Activated CD4-positive, alpha-beta T cell treated with anti-CD3 and anti-CD28 coated beads, Interleukin-2, amount 50 U/mL, for 16 hours (primary cell): ENCODE measurements at places on chromosomes 12 and 14.

- DNase-seq: no peak
Measured at GRCh38 chr14:61631045-61631687, 64.1 kb upstream of the HIF1A start.

GRCh38 chr14:96037891-96038557 is 1.1 kb upstream of the C14orf132 start:
- DNase-seq: no peak

GRCh38 chr14:23861666-23862065 is 91.9 kb upstream of the DHRS4 start:
- no peak for DNase-seq

- no peak for DNase-seq
Measured at GRCh38 chr12:92961949-92962348, 32.9 kb upstream of the EEA1 start.

DNA sequence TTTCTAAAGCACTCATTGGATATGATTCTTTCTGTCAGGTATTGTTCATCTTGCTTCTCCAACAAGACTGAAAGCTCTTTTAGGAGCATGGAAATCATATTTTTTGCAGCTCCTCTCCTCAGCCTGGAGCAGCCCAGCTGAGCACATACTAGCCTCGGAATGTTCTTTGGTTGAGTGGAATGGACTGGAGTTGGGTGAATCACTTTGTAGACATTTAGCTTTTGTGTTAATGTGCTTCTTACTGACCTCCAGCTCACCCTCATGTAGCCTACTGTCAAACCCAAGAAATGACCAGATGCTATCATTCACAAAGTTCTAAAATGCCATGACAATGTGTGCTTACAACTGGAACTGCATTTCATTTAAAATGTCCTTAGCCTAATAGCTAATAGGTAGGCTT is 161.1 kb downstream of the NUAK1 start:
- no peak for DNase-seq

DNA sequence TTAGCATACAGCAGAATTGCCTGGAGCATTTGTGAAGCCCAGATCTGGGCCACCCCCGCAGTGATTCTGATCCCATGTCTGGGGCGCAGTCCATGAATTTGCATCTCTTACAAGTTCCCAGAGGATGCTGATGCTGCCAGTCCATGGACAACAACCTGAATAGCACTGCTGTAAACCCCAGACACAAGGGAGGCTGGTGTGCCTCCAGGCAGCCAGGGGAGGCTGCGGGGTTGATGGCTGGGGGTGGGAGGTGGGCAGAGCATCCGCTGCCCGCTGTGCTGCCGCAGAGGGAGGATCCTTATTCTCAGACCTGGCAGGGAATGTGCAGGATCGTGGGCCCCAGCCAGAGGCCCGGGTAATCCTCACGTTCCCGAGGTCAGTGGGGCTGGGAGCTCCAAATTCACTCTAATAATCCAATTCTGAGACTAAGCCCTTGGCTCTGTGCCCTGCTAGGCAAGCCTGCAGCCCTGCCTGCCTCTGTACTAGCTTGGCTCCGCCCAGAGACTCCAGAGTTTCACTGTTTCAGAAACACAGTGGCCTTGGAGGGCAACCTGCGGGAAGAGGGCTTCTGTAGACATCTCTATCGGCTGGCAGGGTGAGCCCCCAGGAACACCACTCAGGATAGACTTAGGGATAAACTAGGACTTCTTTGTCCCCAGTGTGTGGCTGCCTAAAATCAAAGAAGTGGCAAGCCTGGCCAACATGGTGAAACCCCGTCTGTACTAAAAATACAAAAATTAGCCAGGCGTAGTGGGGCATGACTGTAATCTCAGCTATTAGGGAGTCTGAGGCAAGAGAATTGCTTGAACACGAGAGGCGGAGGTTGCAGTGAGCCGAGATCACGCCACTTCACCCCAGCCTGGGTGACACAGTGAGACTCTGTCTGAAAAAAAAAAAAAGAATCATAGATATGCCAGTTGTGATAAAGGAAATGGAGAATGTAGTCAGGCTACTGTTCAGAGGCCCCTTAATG is 17.8 kb upstream of the MLEC start:
- no peak for DNase-seq

- DNase-seq: no peak
Measured at GRCh38 chr12:71162832-71163763, 5.3 kb upstream of the TSPAN8 start.

- no peak for DNase-seq
Measured at GRCh38 chr12:82663893-82664292, 22.8 kb upstream of the TMTC2 start.

- no peak for DNase-seq
Measured at GRCh38 chr12:51953864-51954263, 2.4 kb downstream of the ACVR1B start.

GRCh38 chr14:105537580-105538474 is 11.4 kb downstream of the TMEM121 start:
- peak; percentile 63 for DNase-seq

- DNase-seq: no peak
Measured at GRCh38 chr12:65900912-65901672, 76.8 kb downstream of the HMGA2 start.

DNA sequence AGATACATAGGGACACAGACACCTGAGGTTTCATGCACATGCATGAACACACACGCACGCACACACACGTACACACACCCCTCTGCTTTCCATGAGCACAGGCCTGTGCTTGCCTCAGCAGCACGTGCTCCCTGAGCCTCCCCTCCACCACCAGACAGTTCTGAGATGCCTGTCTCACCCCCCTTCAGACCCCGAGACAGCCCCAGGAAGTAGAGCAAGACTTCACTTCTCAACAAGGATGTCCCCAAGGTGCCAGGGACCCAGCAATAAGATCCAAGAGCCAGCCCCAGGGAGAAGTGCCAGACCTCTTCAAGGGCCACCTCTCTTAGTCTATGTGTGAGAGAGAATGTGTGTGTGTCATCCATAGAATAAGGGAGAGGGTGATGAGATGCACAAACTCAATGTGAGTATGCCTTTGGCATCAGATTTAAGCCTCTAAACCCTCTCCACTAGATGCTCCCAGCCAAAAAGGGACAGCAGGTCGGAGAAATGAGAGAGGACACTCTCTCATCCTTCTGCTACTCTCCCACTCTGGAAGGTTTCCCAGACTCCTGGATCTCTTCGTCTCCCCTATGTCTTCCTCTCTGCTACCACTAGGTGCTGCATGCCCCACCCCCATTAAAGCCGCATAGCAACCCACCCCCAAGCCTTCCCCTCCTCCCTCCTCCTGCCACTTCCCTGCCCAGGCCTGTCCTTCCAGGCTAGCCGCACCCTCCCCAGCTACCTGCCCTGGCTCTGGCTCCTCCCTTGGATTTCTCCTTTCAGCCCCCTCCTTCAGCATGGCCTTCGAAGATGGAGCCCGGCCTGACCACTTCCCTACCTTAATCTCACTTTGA is 7.7 kb downstream of the RARG start:
- no peak for DNase-seq

GRCh38 chr14:105092171-105093037 is 27.2 kb upstream of the GPR132 start:
- no peak for DNase-seq

DNA sequence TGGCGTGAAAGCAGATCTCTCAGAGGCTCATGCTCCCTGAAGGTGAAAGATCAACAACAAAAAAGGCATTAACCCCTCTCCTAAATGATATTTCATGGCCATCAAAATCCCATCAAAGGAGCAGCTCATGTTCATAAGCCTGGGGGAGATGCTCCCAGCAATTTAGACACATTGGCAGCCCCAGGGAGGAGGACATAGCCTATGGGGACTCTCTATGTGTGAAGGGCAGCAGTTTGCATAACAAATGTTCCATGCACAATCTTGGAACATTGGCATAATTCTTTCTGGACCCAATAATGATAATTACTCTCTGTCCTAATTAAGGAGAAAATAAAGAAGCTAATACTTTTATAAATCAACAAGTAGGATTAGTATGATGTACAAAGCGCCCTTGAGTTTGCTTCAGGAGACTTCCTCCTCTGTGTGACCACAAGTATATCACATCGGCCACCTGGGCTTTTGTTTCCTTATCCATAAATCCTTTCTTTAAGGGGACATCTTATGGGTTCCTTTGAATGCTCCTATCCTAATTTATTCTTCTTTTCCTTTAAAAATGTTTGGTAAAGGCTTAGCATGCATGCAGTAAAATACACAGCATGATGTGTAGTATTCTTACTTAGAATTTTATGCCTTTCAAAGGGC is 161.9 kb upstream of the PLEKHG7 start:
- no peak for DNase-seq

- DNase-seq: no peak
Measured at GRCh38 chr12:46573347-46573658, 200.7 kb upstream of the SLC38A2 start.

- DNase-seq: peak; percentile 25
Measured at GRCh38 chr14:64388533-64389285, 556 bp downstream of the MTHFD1 start.

- no peak for DNase-seq
Measured at GRCh38 chr14:82913396-82913795, 1379.7 kb upstream of the SEL1L start.

DNA sequence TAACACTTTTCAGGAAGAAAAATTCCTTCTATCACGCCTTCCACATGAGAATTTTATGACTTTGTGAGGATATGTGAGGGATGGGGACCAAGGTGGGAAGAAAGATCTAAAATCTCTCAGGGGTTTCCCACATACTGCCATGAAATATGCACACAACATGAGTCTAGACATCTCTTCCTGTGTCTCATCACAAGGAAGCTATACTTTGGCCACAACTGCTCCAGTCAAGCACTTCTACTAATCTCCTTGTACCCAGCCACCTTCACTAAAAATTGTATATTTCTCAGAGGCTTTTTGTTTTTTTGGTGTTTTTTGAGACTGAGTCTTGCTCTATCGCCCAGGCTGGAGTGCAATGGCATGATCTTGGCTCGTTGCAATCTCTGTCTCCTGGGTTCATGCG is 3.2 kb downstream of the OSBPL8 start:
- DNase-seq: no peak

- DNase-seq: no peak
Measured at GRCh38 chr12:131775392-131776236, 52.6 kb upstream of the MMP17 start.

GRCh38 chr12:10169104-10169503 is 2.8 kb downstream of the OLR1 start:
- no peak for DNase-seq

GRCh38 chr12:32789916-32790315 is 34.2 kb upstream of the YARS2 start:
- DNase-seq: no peak

DNA sequence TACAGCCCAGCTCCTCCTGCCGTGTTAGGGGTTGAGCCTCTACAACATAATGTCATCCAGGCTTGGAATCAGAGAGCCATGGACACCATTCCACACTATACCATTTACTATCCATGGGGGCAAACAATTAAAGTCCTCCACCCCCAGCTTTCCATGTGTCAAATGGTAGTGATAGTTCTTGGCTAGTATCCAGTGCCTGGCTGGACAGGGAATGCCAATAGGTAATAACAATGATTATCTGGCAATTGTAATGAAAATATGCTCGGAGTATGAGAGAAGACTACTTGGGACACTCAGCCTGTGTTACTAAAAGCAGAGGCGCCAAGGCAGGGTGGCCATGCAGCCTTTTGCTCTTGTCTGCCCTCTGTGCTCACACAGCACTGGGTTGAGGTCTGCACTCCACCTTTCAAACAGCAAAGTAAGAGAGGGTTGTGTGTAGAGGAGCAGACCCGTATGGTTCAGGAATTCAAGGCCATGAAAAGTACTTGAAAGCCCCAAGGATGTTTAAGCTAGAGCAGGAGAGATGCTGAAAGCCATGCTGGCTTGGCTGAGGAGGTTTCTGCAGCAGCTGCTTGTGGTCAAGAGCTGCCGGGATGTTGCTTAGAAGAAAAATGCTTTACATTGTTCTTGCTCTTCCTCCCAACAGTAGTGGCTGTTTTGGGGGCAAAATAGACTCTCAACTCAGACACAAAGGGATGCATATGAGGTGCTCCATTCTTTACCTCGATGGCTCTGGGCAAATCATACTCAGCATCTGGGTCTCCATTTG is 10.6 kb downstream of the SERPINA3 start:
- DNase-seq: no peak

- no peak for DNase-seq
Measured at GRCh38 chr14:92959761-92960680, 37.1 kb downstream of the CHGA start.

GRCh38 chr12:2858334-2858733 is 1.5 kb upstream of the TEX52 start:
- DNase-seq: no peak

- DNase-seq: peak; percentile 85
Measured at GRCh38 chr14:97978341-97978740, 1181.2 kb downstream of the VRK1 start.

- no peak for DNase-seq
Measured at GRCh38 chr12:95118788-95119179, 45.4 kb upstream of the NR2C1 start.

DNA sequence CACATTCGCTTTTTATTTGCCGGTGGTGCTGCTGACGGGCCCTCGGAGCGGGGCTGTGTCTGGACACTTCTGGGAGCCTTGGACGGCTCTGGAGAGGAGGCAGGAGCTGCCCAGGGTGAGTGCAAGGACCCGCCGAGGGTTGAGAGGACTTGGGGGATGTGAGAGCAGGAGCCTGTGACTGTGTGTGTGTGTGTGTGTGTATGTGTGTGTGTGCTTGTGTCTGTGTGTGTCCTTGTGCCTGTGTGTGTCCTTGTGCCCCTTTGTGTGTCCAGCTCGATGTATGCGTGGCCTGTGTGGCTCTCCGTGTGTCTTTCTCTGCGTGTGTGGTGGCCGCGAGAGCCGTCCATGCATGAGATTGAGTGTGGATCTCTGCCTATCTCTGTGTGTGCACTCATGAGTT is 179.6 kb upstream of the MYL2 start:
- DNase-seq: no peak

DNA sequence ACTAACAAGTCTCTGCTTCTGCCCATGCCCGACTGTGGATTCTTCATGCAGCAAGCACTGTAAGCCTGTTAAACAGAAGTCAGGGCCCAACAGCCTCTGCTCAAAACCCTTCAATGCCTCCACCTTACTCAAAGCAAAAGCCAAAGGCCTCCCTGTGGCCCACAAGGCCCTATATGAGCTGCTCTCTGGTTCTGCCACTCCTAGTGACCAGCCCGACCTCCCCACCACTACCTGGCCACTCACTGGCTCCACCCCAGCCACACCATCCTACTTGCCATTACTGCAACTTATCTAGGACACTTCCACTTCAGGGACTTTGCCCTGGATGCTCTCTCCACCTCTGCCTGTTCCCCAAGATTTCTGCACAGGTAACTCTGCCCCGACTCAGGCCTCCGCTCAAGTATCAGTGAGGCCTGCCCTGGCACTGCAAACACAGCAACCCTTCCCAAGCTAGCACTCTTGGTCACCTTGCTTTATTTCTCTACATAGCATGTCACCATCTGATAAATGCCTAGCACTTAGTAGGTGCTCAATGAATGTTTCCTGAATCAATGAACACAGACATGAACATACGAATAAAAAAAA is 88.9 kb downstream of the ITPR2 start:
- no peak for DNase-seq

DNA sequence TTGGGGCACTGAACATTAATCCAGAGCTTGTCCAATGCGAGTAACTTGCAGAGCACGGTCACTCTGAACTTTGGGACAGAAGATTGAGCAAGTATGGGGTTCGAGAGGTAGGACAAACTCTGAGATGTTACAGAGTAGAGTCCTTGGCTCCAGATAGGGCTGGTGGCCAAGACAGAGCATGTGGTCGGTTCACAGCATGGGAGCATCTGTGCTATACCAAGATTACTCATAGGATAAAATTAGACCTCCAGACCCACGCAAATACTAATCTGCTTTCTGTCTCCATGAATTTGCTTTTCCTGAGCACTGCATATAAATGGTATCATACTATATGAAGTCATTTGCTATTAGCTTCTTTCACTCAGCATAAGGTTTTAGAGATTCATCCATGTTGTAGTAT is 93.4 kb upstream of the TBX5 start:
- DNase-seq: no peak
